ENCODE measurements at places on chromosomes 1 and 21.

- DNase-seq: no peak
Measured at GRCh38 chr1:53553734-53554509, 94.7 kb downstream of the DMRTB1 start.

DNA sequence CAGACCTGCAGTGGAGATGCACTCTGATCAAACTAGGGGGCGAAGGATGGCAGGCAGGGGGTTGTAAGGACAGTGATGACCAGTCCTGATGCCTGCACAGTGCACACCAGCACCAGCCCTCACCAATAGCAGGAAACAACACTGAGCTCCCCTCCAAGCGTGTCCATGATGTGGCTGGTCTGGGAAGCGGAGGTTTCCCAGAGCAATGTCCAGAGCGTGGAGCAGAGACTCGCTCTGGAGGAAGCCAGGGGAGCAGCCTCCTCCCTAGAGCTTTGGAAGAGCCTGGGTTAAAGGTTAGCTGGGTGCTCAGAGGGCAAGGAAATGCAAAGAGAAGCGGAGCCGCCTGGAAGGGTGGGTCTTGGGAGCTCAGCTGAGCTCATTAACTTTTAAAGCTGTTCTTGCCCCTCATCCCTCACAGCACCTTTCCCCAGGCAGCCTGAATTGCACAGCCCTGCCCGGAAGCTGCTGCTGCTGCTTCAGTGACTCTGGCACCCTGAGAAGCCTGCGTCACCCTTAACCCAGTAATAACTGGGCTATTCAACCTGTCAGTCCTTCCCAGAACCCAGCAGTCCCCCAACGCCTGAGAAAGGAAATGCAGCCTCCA lies 162.2 kb upstream of the RAB4A start:
- no peak for DNase-seq

DNA sequence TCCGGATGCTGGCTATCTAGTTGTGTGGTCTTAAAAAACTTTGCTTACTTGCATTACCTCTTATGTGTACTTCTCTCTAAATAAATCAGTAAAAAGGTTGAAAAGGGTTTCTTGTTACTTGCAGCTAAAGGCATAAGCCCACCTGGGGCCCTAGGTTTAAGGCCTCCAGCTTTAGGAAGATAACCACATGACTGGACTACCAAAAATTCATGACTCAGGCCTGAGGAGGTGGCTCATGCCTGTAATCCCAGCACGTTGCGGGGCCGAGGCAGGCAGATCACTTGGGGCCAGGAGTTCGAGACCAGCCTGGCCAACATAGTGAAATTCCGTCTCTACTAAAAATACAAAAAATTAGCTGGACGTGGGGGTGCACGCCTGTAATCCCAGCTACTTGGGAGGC lies 142.9 kb downstream of the APP start:
- DNase-seq: no peak

DNA sequence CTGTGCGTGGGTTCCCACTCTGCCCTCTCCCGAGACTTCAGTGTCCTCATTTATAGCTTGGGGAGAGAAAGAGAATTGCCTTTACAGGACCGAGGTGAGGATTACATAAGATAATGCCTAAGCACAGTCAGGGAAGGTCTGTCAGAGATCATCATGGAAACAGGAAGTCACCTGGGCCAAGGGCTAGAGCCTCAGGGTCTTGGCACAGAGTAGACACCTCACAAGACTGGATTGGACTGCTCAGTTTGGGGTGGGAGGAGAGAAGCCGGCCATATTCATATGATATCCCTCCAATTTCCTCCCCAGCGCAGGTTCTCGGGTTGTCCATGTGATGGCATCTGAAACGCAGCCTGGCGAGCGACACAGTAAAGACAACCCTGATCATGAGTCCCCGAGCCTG lies 3.8 kb downstream of the CNR2 start:
- no peak for DNase-seq

GRCh38 chr1:167118188-167118587 lies 24.3 kb downstream of the STYXL2 start:
- no peak for DNase-seq

- no peak for DNase-seq
Measured at GRCh38 chr1:234315588-234315987, 57.7 kb upstream of the COA6 start.

DNA sequence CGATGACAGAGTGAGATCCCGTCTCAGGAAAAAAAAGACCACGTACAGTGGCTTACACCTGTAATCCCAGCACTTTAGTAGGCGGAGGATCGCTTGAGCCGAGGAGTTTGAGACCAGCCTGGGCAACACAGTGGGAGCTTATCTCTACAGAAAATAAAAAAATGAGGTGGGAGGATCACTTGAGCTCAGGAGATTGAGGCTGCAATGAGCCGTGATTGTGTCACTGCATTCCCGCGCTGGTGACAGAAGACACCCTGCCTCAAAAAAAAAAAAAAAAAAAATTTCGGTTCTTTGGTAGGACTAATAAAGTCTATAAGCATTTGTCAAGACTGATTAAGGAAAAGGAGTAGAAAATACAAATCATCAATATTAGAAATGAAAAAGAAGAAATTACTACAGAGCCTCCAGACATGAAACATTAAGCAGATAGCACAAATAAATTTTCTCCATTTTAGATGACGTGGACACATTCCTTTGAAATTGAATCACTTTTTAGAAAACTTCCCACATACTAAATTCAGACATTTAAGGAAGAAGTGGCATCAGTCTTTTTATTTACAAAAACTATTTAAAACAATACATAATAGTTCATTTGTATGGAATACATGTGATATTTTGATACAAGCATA lies 30.4 kb downstream of the MORC3 start:
- peak; percentile 69 for DNase-seq

DNA sequence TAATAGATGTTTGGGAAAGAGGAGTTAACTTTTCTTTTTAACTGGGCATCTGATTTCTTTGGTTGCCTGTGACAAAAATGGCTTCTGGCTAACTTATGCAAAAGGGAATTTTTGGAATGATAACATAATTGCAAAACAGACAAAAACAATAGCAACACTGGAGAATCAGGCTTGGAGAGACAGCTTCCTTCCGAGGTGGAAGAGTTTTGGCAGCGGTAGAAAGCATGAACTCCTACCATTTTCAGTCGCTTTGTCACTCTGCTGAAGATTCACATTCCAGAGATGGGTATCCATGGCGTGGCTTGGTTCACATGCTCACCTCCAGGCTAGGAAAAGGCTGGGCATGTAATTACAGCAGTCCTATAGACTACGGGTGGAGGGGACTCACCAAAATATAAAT lies 17.2 kb upstream of the FGGY start:
- DNase-seq: no peak

DNA sequence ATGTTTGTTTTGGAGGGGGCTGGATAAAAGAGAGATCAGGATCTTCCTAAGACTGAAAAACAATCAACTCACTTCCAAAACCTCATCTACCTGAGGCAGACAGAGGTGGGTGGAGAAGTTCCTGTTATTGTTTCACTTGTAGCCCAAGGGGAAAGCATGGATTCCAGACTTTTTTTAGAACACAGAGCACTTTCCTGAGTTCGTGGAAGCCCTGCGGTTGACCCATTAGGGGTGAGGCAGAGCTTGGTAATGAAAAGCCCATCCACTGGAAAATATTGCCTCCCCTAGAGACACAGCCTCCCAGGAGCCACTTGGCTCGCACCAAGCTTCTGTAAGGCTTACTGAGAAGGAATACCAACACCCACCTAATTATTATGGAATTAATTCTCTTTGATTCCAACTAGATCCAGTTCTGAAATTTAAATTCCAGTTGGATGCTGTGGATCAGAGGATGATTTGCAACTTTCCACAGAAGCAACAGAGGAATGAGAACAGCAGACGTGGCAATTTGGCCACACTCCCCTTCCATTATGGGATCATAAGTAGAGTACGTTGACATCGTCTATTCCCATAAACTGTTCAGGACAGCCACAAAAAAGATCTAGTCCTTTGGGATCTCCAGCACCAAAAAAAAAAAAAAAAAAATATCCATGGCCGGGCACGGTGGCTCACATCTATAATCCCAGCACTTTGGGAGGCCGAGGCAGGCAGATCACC lies 4.1 kb upstream of the PEF1 start:
- no peak for DNase-seq

- DNase-seq: no peak
Measured at GRCh38 chr1:234498448-234499118, 19.6 kb upstream of the TARBP1 start.

DNA sequence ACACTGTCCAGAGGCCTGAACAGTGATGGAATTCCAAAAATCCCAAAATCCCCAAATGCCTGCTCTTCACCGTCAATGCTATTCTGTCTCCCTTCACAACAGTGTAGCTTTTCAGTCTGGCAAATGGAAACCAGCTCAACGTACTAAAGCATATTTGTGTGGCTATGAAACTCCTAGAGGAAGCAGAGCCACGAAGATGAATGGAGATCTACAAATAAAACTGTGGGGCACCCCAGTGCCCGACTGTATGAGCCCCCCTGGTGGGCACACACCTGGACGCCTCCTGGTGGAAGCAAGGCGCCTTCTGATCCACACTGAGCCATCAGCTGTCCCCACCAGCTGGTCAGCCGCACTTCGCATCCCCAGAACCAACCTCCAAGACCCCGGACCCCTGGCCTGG lies 129.1 kb upstream of the SOD1 start:
- DNase-seq: no peak

DNA sequence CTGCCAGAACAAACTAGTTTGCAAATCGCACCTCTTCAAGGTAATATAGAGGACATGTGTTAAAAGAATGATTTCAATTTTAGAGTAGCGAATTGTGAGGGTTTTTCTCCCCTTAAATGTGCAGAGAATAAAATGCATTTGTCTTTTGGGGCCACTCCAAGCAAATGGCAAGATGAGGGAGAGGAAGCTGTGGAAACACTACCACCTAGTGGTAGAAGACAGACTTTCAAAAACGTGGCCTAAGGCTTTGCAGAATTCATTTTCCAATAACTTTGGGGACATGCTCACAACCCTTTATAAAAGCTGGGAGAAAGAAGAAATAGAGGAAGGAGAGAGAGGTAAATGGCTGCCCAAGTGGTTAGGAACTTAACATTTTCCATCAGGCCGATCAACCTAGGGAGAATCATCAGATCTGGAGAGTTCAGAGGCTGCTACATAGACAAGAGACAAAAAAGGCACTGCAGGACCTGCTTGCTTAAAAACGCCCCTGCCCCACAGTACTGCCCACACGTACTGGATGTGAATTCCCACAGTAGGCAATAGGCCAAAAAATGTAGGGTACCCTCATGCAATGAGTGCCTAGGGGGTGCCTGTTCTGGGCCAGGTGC lies 15.7 kb upstream of the RCAN1 start:
- DNase-seq: peak; percentile 32

GRCh38 chr1:86471291-86471690 lies 2.6 kb downstream of the CLCA1 start:
- no peak for DNase-seq

DNA sequence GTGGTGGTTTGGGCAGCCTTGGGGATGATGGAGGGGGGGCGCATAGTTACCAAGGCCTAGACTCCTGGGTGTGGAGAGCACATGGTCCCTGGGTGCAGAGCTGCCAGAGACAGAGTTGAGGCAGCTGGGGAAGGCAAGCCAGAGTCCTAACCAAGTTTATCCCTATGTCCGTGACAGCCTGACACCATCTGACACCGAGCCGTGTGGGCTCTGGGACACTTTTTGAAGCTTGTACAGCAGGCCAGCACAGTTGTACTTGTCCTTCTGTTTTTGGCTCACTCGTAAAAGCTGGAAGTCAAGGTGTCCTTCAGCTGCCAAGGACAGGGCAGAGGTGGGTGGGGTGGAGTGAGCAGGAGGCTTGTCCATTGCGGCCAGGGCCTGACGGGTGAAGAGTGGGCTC lies 28.5 kb downstream of the SLC26A9 start:
- no peak for DNase-seq

DNA sequence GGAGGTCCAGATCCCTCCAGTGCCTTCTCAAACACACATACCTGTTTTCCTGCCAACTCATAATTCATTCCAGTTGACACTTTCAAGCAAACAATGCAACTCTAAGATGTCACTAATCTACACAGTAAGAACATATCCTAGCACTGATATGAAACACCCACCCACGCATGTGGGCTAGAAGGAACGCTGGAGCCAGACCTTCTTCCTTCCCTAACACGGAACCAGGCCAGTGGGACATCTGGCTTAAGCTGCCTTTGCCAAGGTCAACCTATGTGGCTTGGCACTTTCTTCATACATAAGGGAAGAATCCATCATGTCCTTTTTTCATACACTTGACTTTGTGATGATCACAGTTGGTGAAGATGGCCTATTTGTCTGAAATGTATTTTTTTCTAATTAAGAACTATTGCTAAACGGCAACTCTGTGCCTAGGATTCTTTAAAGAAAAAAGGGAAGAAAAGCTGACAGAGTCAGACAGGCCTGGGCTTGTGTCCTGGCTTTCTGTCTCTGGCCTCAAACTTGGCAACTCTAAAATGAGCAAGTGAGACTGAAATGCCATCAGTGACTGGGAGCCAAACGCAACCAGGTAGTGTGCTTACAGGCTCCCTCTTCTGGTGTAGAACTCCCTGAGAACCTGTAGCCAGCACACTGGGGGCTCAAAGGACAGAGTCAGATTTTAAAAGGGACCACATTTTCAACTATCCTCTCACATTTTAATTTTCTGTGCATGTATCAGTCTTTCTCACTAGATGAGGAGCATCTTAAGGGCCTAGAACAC lies 92.6 kb upstream of the BEND5 start:
- DNase-seq: no peak

GRCh38 chr1:107309962-107310361 lies 169.1 kb downstream of the NTNG1 start:
- DNase-seq: no peak
